ENCODE measurements at places on chromosomes 6 and 20.

DNA sequence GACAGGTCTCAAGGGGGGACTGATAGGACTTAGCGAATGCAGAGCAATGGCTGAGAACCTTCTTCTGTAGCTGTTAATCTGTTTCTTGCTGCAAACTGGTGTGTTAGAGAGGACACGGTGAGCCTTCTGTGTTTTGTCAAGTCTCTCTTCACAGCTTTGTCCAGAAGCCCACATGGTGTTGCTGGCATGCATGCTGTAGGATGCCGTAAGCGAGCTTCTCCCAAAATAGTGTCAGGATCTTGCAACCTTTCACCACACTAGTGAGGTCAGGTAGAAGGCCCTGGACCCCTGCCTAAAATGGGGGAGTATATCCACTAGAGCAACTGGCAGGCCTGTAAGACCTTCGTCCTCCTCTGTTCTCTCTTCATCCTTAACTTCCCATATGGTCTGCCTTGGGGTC is 51.9 kb upstream of the GLP1R start:
- DNase-seq, result no peak

DNA sequence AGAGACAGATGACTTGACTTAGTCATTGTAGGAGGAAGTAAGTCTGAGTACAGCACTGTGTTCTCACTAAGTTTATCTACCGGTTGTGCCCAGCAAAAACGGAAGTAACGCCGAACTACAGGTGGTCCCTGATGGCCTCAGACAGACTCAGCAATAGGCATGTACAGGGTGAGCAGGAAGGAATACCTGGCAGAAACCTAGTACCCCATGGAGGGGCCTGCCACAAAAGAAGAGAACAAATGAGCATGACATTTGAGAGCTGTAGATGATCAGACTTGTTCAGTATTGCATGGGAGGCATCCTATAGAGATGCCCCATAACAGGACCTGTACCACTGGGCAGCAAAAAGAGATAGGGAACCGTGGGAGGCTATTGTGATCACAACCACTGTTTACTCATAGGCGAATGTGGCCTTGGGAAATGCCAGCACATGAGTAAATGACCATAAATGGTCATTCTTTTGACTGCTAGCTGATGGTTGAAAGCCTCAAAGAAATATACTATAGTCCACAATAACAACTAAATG is 106.4 kb upstream of the TAB2 start:
- DNase-seq, result no peak

- DNase-seq, result no peak
These were observed 424.8 kb downstream of the CBLN4 start for GRCh38 chr20:55580475-55580874.

- DNase-seq, result no peak
These were observed 47.9 kb upstream of the IL17A start for GRCh38 chr6:52138284-52138683.

GRCh38 chr20:48658198-48658476 is 169.7 kb downstream of the PREX1 start:
- no peak for DNase-seq

DNA sequence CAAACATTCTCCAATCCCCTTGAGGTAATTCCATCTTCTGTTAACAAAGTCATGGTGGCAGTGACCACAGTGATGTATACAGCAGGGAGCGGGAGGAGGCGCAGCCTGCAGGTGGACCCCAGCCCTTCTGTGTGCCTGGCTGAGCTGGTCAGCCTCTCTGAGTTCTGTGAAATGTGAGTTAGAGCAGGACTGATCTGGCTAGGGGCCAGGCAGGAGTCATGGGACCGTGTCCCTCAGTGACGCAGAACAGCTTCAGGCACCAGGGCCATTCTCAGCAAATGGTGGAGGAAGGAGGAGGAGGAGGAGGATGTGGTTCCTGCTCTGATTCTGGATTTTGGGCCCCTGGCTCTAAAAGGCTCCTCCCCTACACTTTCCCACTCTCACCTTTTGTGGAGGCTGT is 6.9 kb downstream of the PHACTR3 start:
- DNase-seq, result no peak

GRCh38 chr20:37408302-37409193 is 62.6 kb downstream of the SRC start:
- DNase-seq, result no peak

DNA sequence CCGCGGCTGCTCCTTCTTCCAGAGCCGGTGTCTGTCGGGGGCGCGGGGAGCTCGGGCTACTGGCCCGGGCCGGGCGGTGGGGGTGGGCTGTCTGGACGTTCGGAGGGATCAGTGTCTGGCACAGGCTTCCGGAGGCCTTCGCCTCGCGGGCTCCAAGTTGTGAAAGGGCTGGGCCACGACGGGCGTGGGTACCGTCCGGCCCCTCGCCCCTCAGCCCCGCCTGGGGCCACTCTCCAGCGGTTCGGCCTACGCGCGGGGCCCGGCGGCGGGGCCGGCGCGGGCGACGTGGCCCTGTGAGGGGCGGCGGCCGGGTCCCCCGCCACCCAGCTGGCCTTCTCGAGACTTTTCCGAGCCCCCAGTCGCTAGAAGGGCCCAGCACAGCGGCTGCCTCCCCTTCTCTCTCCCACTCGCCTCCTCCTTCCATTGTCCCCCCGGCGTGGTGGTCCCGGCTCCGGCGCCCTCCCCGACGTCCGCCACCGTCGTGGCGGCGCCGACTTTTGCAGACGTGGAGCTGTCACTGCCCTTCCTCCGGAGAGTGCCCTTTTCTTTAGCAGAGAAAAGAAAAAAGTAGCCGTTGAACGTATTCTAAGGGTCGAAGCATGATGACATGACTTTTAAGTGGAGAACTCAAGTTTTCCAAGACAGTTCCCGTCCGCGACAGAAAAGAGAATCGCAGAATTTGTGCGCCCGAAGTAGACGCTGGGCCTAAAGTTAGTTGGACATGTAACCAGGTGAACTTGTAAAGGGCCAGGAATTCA is 571 bp downstream of the ITCH start:
- no peak for DNase-seq

- no peak for DNase-seq
These were observed 255.6 kb downstream of the ERMARD start for GRCh38 chr6:170006900-170007467.

GRCh38 chr6:121055572-121056163 is 278.6 kb downstream of the TBC1D32 start:
- DNase-seq, result no peak

DNA sequence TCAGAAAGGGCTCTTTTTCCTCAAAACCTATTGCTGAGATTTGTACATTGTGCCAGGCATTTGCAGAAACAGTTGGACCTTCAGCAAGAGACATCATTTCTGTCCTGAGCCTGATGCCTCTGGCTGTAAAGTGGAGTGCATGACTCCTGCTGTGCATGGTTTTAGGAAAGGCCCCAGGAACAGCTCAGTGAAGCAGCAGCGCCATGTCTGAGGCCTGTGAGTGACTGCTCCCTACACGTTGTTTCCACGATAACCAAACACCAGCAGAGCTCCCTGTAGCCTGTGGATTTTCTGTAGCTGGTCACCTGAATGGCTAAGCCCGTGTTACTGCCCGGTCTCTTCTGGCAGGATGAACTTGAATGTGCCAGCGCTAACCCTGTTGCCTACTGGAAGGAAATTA is 232.5 kb downstream of the TFAP2C start:
- no peak for DNase-seq

- DNase-seq, result no peak
These were observed 39.9 kb upstream of the SAMD5 start for GRCh38 chr6:147468634-147469033.

DNA sequence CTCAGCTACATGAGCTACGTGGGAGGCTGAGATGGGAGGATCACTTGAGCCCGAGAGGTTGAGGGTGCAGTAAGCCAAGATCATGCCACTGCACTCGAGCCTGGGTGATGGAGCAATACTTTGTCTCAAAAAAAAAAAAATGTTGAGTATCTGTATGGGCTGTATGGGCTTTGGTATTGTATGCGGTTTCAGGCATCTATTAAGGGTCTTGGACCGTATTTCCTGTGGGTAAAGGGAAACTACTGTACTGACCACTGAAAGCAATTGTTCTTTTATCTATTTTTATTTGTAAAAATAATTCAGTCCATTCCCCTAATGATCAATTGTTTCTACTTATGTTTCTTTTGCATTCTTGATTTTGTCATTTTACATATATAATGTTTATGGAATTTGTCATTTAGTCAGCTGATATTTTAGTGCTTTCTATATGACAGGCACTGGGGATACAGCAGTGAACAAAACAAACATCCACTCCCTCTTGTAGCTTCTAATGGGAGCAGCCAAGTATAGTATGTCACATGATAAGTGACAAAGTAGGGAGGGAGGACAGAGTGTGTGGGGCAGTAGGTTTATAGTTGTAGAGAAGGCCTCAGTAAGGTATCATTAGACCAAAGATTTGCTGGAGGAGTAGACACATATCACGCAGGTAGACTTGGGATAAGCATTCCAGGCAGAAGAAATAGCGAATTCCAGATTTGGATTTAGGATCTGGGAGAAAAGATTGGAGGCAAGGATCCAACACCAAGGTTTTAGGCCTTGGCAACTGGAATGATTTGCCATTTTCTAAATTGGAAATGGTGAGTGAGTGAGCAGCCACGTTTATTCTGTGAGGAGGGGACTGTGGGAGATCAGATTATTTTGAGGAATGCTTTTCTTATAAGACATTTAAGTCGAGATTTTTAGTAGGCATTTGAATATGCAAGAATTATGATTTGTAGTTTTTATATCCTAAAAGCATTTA is 6.0 kb downstream of the PCMT1 start:
- DNase-seq, result no peak

GRCh38 chr6:107083921-107084320 is 31.4 kb downstream of the BEND3 start:
- DNase-seq, result no peak

DNA sequence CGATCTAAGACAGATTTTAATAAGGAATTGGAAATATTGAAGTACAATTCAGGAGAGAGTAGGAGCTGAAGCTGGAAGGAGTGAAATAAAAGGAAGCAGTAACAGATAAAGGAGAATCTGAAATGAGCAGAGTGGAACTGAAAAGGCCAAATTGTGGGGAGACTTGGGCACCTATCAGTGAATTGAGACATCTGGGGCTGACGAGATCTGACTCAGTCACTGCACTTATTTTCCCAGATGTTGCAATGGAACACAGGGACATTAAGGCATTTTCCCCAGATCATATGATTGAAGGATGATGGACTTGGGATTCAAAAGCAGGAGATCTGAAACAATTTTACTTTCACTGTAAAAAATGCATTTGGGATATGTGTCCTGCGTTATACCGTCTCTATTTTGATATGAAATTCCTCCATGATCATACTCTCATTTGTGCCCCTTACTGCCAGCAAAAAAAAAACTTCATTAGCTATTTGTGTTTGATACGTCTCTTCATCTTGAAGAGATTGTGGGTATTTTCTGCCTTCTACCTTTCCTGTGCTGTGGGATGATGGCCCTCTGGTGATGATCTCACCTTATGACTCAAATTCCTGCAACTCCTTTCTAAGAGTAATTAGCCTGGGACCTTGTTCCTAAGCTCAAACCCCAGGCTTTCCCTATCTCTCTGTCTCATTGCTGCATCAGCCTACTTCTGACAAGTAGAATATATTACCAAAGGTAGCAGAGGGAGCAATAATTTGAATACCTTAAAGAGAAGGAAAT is 278.5 kb upstream of the MAN1A1 start:
- DNase-seq, result no peak

- no peak for DNase-seq
These were observed 374.2 kb downstream of the PREX1 start for GRCh38 chr20:48453477-48454093.

DNA sequence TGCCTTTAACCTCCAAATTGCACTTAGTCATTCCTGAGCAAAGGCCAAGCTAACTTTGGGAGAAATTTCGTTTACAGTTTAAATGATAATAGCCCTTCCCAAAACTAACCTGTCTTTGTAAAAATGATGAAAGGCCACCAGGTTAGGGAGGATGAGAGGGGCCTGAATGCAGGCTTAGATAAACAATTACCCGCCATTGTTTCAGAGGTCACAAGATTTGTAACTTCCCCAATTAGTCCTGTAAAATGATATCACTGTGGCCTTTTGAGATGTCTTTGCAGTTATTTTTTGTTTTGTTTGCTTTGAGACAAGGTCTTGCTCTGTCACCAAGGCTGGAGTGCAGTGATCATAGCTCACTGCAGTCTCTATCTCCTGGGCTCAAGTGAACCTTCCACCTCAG is 26.3 kb downstream of the GNL1 start:
- DNase-seq, result no peak

GRCh38 chr6:56525974-56526789 is 116.5 kb downstream of the DST start:
- DNase-seq, result no peak

DNA sequence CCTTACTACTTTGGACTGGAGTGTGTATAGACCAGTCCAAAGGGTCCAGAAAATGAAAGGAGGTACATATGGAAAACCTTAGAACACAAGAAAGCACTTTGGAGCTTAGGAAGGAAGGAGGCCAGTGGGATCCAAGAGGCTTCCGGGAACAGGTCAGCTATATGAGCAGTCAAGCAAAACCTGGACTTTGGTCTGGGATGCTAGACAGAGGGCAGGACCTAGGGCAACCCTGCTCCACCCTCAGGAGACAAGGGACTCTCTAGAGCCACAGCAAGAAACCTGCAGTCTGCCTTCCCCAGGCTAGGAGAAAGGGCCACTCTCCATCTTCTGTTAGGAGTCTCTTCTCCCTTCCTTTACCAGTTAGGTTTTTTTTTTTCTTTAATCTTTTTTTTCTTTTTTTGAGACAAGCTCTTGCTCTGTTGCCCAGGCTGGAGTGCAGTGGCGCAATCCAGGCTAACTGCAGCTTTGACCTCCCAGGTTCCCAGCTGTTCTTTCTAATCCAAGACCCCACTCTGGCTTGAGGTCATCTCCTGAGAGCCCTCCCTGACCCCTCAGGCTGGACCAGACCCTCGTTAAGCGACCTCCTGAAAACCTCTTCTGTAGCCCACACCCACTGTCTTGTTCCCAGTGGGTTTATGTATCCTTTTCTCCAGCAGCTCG is 4.6 kb downstream of the KCNK5 start:
- DNase-seq, result no peak

DNA sequence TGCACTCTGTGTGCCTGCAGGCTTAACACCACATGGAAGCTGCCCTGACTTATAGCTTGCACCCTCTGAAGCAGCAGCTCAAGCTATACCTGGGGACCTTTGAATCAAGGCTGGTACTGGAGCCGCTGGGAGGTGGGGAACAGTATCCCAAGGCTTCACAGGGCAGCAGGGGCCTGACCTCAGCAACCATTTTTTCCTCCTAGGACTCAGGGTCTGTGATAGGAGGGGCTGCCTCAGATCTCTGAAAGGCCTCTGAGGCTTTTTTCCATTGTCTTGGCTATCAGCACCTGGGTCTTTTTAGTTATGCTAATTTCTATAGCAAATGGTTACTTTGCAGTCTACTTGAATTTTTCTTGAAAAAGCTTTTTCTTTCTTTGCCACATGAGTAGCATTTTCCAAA is 80.2 kb upstream of the OPRM1 start:
- DNase-seq, result no peak

DNA sequence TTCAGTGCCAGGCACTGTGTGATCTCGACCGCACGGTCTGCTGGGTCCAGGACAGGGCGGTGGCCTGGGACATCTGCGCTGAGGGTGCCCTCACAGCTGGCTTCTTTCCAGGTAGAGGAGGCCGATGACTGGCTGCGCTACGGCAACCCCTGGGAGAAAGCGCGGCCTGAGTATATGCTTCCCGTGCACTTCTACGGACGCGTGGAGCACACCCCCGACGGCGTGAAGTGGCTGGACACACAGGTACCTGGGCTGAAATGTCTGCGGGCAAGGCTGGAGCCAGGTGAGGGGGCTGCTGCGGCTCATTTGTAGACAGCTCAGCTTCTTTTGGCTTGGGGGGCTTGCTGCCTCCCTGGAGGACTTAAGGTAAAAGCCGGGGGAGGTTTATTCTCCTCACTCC is 26.6 kb downstream of the PYGB start:
- peak; percentile 64 for DNase-seq

- no peak for DNase-seq
These were observed 3.5 kb downstream of the DLL1 start for GRCh38 chr6:170287371-170287876.

- DNase-seq, result no peak
These were observed 242.6 kb downstream of the ARID1B start for GRCh38 chr6:157019733-157020132.
